Hippocampal formation (tissue), 2 donors: ENCODE measurements at places on chromosomes 5 and 9.

DNA sequence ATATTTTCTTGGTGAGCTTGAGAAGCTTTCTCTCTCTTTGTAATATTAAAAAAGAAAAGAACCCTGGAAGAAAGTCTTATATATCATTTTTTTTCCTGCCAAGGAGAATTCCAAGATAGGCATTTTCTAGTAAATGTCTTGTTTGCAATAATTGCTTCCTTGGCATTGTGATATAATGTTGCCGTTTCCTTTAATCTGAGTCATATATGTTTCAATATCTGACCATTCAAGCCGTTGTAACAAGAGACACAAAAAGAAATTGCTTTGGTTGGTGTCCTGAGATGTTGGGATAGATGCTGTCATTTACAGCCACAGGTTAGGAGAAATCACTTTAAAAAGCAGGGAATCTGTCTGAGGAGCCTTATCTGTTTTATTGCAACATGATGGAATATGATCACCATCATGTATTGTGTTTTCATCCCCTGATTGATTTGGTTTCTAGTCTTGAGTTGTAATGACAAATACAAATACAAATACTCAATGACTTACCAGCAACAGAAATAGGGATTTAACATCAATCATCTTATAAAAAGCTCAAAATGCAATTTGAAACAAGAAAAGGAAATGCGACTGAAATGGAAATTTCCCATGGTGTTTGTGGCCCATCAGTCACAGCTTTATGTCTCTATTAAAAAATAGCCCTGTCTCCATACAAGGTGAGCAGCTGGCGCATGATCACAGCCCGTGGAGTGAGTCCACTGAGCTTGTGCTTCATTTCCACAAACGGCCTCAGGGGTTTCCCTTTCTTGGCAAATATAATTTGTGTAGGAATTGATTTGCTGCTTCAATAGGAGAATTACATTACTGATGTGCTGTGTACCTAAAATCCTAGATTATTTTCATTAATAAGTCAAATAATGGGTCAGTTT lies 250.1 kb upstream of the TRPC7 start:
- no peak for DNase-seq

GRCh38 chr5:174101195-174101730 lies 55.8 kb downstream of the NSG2 start:
- DNase-seq, result no peak

DNA sequence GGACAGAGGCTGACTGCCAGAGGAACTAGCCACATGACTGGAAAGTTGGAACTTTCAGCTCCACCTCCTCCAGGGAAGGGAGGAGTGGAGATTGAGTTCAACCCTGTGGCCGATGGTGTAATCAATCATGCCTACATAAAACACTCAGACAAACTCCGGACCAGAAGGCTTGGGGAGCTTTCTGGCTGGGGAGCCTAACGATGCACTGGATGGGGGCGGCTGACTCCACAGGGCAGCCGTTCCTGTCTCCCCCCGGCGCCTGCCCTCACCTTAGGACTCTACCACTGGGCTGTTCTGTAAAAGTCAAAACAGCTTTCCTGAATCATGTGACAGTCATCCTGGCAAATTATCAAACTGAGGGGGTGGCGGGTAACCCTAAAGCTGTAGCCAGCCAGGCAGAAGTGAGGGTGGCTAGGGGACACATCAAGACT lies 58.0 kb downstream of the GOLM1 start:
- no peak for DNase-seq

DNA sequence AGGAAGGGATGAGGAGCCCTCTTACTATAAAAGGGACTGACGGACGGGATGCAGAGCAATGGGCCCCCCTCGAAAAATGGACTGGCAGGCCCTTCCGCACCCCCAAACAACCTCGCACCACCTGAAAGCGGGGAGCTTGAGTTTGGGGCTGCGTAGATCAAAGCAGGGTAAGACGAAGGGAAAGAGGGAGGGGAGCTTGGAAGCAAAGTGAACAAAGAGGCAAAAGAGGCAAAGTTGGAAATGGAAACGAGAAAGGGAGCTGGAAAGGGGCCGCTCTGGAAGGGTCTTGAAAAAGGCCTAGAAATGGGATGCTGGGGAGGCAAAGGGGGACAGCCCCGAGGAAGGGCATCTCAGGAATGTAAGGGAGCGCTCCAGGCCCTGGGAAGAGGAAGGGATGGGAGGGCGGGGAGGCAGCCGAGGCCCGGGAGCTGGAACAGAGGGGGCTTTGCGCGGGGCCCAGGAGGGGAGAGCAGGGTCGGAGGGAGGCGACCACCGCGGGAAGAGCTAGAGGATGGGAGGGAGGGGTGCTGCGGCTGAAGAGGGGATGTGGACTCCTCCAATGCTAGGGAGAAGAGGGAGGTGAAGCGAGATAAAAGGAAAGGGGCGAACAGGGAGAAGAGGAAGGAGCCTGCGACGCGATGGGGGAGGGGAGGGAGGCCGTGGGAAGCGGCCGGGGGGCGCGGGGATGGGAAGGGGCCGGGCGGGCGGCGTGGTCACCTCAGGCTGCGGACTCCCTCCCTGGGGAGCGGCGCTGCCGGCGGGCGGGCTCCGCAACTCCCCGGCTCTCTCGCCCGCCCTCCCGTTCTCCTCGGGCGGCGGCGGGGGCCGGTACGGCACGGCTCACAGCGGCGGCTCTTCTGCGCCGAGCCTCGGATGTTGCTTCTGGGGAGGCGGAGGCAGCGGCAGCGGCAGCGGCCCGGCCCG lies 577 bp downstream of the RNF145 start:
- DNase-seq, result no peak

DNA sequence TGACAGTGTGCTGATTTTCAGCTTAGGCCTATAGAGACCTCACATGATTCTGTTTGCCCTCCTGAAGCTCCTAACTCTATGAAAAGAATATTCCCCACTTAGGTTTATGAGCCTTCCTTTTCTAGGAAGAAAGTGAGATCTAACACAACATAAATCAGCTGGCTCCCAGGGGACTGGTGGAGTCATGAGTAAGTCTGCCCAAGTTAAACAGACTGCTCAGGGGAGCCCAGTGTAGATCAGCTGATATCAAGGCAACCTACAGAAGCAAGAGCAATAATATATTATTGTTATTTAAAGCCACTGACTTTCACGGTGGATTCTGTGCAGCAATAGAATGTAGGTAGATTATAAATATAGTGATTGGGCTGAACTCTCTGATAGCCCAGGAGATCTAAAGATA lies 1978.6 kb upstream of the CDH6 start:
- no peak for DNase-seq

DNA sequence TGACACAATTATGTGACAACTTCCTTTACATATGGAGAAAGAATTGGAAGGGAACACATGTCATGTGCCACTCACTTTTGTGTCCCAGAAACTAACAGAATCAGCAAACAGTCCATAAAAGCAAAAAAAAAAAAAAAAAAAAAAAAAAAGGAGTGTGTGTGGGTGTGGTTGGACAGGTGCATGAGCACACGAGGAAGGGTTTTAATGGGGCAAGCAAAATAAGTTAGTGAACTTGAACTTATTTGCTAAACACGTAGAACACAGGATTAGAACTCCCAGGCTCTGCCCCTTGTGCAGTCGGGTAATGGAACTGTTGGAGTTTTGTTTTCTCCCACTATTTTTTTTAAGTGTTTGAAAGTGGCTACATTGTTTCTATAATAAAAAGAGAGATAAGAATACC lies 74.8 kb upstream of the PJA2 start:
- DNase-seq, result no peak

DNA sequence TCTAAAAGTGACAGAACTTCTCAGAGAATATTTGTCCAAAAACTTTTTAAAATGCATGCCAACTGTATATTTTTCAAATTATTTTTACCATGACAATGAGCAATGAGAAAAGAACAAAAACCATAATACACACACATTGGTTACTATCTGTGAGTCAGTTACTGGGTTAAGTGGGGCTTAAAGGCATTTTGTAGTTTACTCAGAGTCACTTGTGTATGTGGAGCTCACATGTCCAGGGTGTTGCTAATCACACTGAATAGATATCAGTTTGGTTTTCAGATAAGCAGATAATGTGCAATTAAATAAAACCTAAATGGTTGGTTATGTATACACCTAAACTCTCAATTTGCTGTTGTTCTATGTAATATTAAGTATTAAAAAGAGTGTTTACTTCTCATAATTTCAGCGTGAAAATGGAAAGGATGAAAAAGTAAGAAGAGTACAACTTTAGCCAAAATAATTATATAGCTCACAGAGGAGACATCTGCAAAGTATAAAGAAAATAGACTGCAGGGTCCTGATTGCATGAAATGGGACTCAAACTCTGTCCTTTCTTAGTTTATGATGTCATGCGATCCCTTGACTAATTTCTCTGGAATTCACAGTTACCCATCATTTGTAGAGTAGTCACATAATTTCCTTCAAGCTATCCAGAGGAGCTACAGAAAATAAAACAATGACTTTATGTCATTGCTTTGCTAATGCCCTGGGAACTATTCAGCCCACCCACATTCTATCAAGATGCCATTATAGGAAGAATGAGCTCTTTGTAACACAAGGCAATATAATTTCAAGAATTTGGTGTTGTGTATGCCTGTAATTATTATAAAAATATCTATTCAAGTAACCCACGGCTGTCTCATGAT lies 388.0 kb upstream of the ZNF608 start:
- no peak for DNase-seq

- DNase-seq, result no peak
Measured at GRCh38 chr9:92965759-92966517, 18.6 kb downstream of the FGD3 start.

GRCh38 chr5:98231089-98231488 lies 542.4 kb upstream of the RGMB start:
- no peak for DNase-seq

DNA sequence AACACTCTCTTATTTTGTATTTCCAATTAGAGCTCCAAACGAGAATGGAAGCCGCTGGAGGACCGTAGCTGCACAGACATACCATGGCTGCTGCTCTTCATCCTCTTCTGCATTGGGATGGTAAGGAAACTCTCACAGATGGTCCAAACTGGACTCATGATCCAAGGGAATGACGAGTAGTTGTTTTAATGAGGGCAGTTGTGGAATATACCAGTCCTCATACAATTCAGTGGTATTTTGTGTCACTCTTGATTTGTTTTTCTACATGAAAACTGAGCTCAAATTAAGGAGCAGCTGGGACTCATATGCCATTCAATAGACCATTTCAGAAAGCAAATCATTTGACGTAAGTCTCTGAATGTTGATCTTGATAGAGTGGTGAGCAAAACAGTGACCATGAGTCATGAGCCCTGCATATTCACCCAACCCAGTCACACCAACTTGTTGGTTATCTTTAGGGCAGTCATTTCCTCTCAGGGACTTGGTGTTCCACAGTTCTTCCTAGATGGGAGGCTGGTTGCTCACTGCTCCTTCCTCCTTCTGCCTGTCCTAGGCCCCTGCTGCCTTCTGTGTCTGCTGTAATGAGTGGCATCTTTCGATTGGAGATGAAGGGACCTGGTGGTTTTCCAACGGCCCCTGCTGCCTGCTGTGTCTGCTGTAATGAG lies 54.9 kb downstream of the SLC44A1 start:
- peak; percentile 31 for DNase-seq

- DNase-seq, result no peak
Measured at GRCh38 chr5:125798307-125798706, 624.9 kb upstream of the GRAMD2B start.

DNA sequence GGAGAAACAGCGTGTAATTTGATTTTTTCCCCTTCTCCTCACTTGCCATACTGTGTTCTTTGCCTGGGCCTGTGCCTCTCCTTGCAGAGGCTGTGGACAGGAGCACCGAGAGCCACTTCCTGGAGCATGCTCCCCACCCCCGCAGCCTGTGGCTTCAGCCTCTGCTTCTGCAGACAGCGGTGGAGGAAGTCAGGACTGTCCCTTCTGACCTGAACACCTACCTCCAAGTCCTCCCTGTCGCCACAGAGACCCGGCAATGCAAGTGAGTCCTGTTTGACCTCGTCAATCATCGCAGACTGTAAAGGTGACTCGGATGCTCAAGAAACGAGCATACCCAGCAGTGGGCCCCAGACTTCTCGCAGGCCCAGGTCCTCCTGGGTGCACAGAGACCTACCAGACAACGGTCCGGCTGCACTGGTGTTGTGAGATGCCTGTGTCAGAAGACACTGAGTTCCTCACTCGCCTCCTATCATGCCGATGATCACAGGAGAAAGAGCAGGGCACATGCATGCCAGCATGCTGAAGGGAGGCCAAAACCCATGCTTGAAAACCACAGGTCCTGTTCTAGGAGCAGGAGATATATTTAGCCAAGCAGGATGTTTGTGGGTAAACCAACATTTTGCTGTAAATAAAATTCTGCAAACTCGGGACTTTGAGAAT lies 198.8 kb downstream of the AUH start:
- DNase-seq, result no peak

GRCh38 chr5:57193757-57194413 lies 20.0 kb downstream of the GPBP1 start:
- DNase-seq, result no peak

DNA sequence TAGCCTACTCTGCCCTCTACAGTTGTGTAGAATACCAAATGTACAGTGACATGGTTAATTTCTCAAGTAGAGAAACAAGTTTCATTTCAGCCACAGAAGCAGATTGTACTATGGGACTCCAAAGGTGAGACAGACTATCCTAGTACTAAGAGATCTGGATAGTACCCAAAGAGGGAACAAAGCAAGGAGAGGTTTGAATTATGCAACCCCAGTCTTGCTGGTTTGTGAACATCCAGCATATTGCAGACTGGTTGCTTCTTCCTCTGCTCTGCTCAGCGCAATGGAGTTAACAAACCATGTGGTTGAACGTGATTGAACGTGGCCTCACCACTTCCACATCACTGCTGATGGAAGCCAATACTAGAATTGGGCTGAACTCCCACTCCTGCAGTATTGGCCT lies 43.3 kb upstream of the ALDOB start:
- no peak for DNase-seq

GRCh38 chr9:17216011-17216410 lies 81.2 kb downstream of the CNTLN start:
- no peak for DNase-seq

DNA sequence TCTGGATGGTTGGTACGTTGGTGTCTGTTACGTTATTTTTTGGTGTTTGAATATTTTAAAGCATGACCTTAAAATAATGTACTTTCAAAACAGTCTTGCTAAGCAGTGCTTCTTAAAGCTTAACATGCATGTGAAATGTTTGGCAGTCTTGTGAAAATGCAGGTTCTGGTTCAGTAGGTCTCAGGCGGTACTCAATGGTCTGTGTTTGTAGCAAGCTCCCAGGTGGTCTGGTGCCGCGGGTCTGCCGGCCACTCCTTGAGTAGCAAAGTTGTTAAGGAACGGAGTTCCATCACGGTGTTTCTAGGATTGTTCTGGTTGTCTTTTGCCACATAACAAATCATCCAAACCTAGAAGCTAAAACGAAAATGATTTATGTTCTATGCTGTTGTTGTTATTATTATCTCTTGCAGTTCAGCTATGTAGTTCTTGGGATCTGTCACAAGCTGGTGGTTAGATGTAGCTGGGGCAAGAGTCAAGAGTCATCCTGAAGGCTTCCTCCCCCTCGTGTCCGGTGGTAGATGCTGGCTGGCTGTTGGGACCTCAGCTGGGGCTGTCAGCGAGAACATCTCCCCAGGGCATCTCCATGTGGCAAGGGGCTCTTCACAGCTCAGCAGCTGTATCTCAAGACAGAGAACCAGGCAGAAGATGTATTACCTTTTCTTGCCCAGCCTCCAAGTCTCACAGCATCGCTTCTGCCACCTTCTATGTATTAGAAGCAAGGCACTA lies 186.8 kb downstream of the PALM2AKAP2 start:
- DNase-seq, result no peak

GRCh38 chr9:108166519-108166918 lies 677.0 kb upstream of the KLF4 start:
- no peak for DNase-seq

- DNase-seq, result no peak
Measured at GRCh38 chr9:128919402-128920089, 1.2 kb upstream of the PHYHD1 start.
